ENCODE measurements at places on chromosomes 11 and 22. TPM values are rescaled to one million over a fixed set of nuclear protein-coding genes. Genes with fewer than 3 reads are reported as not detected.

FXYD6 gene
- total RNA-seq, result not detected

MS4A2 gene
- not detected for total RNA-seq

- no peak overlapping the region for H3K27ac ChIP-seq
- H3K4me3 ChIP-seq, result no peak overlapping the region
- H3K4me1 ChIP-seq, result peaks cover 17% of the 10 kb centered on the region
- H3K27me3 ChIP-seq, result peaks cover 41% of the 10 kb centered on the region
Observed at GRCh38 chr11:119366690-119367620, 14.5 kb downstream of the USP2 start.

- no peak overlapping the region for H3K27ac ChIP-seq
- no peaks in the 10 kb centered on the region for H3K4me1 ChIP-seq
- no peak overlapping the region for H3K4me3 ChIP-seq
Observed at GRCh38 chr11:89168396-89168795, 9.3 kb upstream of the TYR start.

DNA sequence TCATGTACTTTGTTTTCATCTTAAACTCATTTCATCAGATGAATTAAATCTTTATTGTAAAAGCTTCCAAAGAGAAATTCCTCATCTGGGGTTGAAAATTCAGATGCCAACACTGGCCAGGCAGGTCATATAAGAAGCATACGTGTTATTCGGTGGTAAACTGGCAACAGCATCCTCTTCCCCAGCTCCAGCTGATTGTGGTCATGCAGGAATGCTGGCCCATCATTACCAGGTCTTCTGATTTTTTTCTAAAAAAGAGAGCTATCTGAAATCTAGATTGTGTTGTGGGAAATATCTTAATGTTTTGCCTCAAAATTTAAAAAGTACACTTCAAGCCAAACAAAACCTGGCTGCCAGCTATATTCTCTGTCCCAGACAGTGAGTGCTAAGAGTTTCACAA is 53.6 kb downstream of the ARFGAP2 start:
- H3K4me1 ChIP-seq, result no peaks in the 10 kb centered on the region
- no peaks in the 10 kb centered on the region for H3K27me3 ChIP-seq
- H3K36me3 ChIP-seq, result no peaks in the 10 kb centered on the region
- no peak overlapping the region for H3K4me3 ChIP-seq

DNA sequence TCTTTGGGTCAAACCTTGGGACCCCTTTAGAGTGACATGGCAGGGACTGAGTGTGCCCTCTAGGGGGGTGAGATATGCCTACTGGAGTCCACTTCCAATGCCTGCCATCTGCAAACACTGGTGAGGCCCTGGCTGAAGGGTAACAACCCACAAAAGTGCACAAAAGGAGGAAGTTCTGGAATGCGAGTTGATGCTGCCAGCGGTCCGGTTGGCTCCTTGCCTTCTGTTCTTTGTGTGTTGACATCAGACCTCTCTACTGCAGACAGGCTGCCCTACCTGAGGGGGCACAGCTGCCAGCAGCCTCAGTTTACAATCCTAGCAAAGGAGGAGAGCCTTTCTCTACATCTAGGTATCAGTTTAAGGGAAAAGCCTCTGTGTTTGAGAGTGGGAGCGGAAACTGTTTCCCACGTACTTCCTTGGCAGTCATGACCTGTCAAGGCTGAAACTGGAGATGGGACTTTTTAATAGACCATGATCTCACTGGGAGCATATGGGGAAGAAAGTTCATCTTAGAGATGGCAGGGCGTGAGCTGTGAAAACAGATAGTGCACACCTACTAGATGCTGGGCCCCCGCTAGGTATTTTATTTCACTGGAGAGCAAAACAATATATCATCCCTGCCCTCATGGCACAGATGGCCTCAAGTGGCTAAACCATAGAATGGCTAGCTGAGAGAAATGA is 27.2 kb downstream of the BMAL1 start:
- H3K27me3 ChIP-seq, result no peaks in the 10 kb centered on the region
- H3K36me3 ChIP-seq, result peaks cover 21% of the 10 kb centered on the region
- no peak for DNase-seq

DNA sequence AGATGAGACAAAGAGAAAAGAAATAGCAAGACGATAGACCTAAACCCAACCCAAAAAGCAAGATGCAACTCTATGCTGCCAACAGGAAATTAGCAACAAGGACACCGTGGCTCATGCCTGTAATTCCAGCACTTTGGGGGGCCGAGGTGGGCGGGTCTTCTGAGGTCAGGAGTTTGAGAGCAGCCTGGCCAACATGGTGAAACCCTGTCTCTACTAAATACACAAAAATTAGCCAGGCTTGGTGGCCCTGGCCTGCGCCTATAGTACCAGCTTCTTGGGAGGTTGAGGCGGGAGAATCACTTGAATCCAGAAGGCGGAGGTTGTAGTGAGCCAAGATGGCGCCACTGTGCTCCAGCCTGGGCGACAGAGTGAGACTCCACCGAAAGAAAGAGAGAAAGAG is 24.3 kb upstream of the IL10RA start:
- no peak overlapping the region for H3K27ac ChIP-seq
- DNase-seq, result no peak
- no peak overlapping the region for H3K4me3 ChIP-seq
- H3K4me1 ChIP-seq, result peaks cover 36% of the 10 kb centered on the region
